ENCODE measurements at places on chromosomes 7 and 10. TPM values are rescaled to one million over a fixed set of nuclear protein-coding genes. Genes with fewer than 3 reads are reported as not detected.

SPDYE9 gene
- not detected for total RNA-seq

AQP1 gene
- total RNA-seq: 0.86 TPM

CCDC172 gene
- total RNA-seq: not detected

FAM131B gene
- total RNA-seq: 0.54 TPM

PIK3AP1 gene
- 0.26 TPM for total RNA-seq

CFTR gene
- total RNA-seq: not detected

IRF5 gene
- total RNA-seq: 0.22 TPM

ADAM8 gene
- total RNA-seq: 0.65 TPM

SLC25A13 gene
- total RNA-seq: 24.8 TPM

EGFR gene
- 84.5 TPM for total RNA-seq

SCART1 gene
- 3.4 TPM for total RNA-seq

ANXA8L1 gene
- 0.32 TPM for total RNA-seq

ZDHHC16 gene
- total RNA-seq: 45.9 TPM

ZNF25 gene
- total RNA-seq: 15.2 TPM

LMTK2 gene
- total RNA-seq: 11.8 TPM

PLXNA4 gene
- 14.5 TPM for total RNA-seq

RNF32 gene
- total RNA-seq: 2.0 TPM

COL26A1 gene
- 0.22 TPM for total RNA-seq

DDC gene
- total RNA-seq: not detected

PLPP4 gene
- 0.43 TPM for total RNA-seq

ADCYAP1R1 gene
- not detected for total RNA-seq

RBM17 gene
- 35.0 TPM for total RNA-seq

BAMBI gene
- 24.8 TPM for total RNA-seq

C10orf105 gene
- total RNA-seq: 2.9 TPM

NOS3 gene
- 1.8 TPM for total RNA-seq

DLX6 gene
- 1.6 TPM for total RNA-seq

NT5C3A gene
- total RNA-seq: 30.1 TPM

CTNNA3 gene
- total RNA-seq: not detected

ANLN gene
- total RNA-seq: 116 TPM

TMEM26 gene
- 11.8 TPM for total RNA-seq

SAMD9 gene
- 32.9 TPM for total RNA-seq

FAM20C gene
- 42.3 TPM for total RNA-seq

PHTF2 gene
- total RNA-seq: 43.1 TPM

SDK1 gene
- under 0.01 TPM for total RNA-seq

SLC13A1 gene
- total RNA-seq: not detected

CALCR gene
- not detected for total RNA-seq

INA gene
- 0.13 TPM for total RNA-seq

AKR1C8 gene
- not detected for total RNA-seq

SEM1 gene
- 33.8 TPM for total RNA-seq

GJD4 gene
- total RNA-seq: 0.22 TPM

ITIH5 gene
- total RNA-seq: 14.4 TPM

OPN1SW gene
- total RNA-seq: not detected

Data from articular chondrocyte of knee joint (primary cell).